ENCODE measurements at places on chromosomes 5 and 9. TPM values are rescaled to one million over a fixed set of nuclear protein-coding genes. Genes with fewer than 3 reads are reported as not detected.

C5 gene
- polyA plus RNA-seq: 5.4 TPM

C5orf52 gene
- not detected for polyA plus RNA-seq

TAS2R1 gene
- not detected for polyA plus RNA-seq

DNA sequence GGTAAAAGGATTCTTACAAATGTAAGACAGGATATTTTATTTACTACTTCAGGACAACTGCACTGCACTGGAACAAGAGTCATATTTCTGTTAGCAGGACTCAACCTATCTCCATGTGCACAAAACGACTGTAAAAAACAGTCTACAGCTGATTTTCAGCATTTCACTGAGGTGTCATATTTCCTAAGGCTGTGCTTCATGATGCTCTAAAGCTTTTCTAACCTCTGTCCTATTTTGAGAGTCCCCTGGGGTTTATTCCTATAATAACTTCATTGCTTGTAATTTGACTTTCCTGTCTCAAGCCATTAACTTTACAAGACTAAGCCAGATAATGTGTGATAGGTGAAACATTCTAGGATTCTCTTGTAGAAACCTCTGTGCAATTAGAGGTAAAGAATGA lies 472.3 kb downstream of the HINT1 start:
- H3K4me1 ChIP-seq: no peaks in the 10 kb centered on the region
- no peaks in the 10 kb centered on the region for H3K36me3 ChIP-seq
- H3K27ac ChIP-seq: no peak overlapping the region
- DNase-seq: no peak
- H3K27me3 ChIP-seq: no peaks in the 10 kb centered on the region

GRCh38 chr5:135139381-135140134 lies 105.5 kb upstream of the PITX1 start:
- no peak overlapping the region for H3K4me3 ChIP-seq
- no peaks in the 10 kb centered on the region for H3K36me3 ChIP-seq

GRCh38 chr5:59724482-59725391 lies 168.8 kb downstream of the PDE4D start:
- DNase-seq: no peak
- no peak overlapping the region for H3K27ac ChIP-seq
- H3K4me3 ChIP-seq: no peak overlapping the region
- no peaks in the 10 kb centered on the region for H3K36me3 ChIP-seq
- H3K4me1 ChIP-seq: no peaks in the 10 kb centered on the region

DNA sequence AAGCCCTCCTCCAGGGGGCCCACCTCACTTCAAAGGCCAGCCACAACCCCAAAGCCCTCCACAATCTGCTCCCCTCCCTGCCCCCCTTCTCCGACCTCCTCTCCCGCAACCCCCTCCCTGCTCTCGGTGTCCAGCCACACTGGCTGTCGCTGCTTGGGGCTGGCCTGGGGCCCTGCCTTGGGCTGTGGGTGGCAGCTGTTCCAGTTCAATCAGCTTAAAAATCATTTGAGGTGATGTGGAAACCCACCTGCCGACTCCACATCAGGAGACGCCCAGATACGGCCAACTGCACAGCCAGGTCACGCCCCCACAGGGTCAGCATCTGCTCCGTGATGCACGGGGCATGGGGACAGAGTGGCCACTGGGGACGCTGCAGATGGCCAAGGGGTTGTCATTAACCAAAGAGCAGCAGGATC lies 107.0 kb upstream of the MVB12B start:
- H3K36me3 ChIP-seq: no peaks in the 10 kb centered on the region
- DNase-seq: no peak
- no peak overlapping the region for H3K4me3 ChIP-seq
- H3K27ac ChIP-seq: no peak overlapping the region
- no peaks in the 10 kb centered on the region for H3K27me3 ChIP-seq

DNA sequence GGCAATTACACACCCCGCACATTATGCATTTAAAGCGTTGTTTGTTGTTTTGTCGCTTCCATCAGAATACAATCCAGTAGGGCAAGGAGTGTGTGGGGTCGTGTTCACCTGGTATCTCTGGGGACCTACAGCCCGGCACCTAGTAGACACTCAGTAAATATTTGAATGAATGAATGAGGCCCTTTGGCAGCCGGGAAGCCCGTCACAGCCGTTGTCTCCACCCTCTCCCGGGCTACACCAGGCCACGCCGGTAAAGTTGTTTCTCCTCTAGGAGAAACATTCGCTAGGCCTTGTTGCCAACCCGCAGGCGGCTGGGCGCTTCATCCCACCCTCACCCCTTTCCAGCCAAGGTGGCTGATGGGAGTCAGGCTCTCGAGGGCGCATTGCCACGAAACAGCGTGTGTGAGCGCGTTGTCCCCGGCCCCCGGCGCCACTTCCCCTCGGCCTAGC lies 876 bp upstream of the JAK2 start:
- no peaks in the 10 kb centered on the region for H3K27me3 ChIP-seq
- DNase-seq: no peak
- peak overlapping the region; percentile 93 for H3K27ac ChIP-seq
- peak overlapping the region; percentile 89 for H3K4me3 ChIP-seq

GRCh38 chr9:114592356-114592755 lies 4.8 kb downstream of the ATP6V1G1 start:
- no peaks in the 10 kb centered on the region for H3K27me3 ChIP-seq
- peaks cover 13% of the 10 kb centered on the region for H3K4me1 ChIP-seq
- no peak overlapping the region for H3K4me3 ChIP-seq

DNA sequence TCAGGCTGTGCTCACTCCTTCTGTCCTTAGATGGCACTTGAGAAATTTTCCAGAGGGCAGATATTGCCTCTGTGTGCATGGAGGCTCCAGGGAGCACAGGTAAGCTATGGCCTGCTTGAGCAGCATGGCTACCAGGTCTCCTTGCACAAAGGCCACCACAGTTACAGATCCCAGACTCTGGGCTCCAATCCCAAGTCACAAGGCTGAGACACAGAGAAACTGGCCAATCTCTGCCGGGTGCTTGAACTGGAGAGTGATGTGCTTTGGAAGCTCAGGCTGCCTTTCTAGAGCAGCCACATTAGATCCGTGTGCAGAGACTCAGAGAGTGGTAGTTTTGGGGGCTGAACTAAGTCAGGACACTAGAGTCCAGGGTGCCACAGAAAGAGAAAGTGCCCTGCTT lies 145.7 kb downstream of the SEMA6A start:
- no peak overlapping the region for H3K27ac ChIP-seq
- peaks cover 6% of the 10 kb centered on the region for H3K4me1 ChIP-seq
- no peaks in the 10 kb centered on the region for H3K36me3 ChIP-seq
- no peak for DNase-seq
- H3K27me3 ChIP-seq: no peaks in the 10 kb centered on the region

All from ovary (tissue), 10 donors.